Activated CD4-positive, alpha-beta T cell treated with anti-CD3 and anti-CD28 coated beads, Interleukin-2, amount 50 U/mL, for 24 hours (primary cell): ENCODE measurements at places on chromosomes 13 and 19.

DNA sequence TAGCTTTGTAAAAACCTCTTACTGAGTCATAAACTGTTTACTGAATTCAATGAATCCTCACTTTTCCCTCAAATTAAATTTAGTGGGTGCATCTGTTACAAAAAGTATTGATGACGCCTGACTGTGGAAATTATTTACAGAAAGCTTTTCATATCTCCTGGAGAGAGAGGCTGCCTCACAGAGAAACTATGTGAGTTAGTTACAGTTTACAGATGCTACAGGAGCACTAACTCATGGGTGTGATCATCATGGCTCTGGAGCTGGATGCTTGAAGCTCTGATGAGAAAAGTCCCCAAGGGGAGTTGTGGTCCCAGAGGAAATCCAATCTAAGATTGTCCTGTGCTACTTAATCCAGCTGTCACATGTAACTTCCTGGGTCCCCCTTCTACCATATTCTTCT, 590.8 kb downstream of the LMO7 start:
- DNase-seq = no peak

DNA sequence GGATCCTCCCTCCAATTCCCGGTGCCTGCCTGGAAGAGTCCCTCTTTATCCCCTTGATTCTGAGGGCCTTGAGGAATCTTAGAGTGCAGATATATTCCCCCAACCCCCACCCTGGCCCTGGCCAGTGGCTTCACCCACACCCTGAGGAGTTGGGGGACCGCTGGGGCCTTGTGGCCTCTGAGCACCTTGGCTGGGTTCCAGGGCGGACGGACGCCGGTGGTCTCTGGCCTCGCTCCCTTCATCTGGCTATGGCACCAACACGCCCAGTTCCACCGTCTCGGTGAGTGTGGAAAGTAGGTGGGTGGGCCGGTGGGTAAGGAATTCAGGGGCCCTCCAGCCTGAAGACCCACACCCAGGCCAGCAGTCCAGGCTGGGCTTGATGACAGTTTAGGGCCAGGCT, 5.0 kb downstream of the MAST1 start:
- DNase-seq = no peak

DNA sequence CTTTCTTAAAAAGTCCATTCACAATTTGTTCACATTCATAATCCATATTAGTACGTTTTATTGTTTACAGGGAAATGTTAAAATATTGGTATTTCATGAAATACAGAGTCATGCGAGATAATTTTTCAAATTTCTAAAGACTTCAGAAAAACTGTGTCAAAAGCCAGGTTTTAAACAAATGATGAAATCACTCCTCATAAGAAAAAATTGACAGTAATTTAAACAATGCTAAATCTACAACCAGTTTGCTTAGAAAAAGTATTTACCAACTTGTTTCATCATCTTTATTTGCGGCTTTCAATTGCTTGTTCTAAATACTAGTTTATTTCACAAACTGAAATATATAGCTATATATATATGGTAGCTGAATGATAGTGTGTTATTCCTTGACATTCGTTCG, 1.2 kb upstream of the NALCN start:
- DNase-seq = no peak

DNA sequence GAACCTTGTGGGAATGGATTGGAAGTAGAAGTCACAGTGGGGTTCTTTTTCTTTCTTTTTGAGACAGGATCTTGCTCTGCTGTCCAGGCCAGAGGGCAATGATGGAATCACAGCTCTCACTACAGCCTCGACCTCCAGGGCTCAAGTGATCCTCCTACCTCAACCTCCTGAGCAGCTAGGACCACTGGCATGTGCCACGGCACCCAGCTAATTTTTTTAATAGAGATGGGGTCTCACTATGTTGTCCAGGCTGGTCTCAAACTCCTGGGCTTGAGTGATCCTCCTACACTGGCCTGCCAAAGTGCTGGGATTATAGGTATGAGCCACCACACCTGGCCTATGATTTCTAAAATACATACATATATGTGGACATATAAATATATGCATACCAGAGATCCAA, 111.4 kb downstream of the MYCBP2 start:
- DNase-seq = no peak

- DNase-seq = no peak
These were observed 3.6 kb downstream of the ISOC2 start for GRCh38 chr19:55457683-55458457.

GRCh38 chr13:84479656-84480055, 597.4 kb upstream of the SLITRK1 start:
- no peak for DNase-seq

DNA sequence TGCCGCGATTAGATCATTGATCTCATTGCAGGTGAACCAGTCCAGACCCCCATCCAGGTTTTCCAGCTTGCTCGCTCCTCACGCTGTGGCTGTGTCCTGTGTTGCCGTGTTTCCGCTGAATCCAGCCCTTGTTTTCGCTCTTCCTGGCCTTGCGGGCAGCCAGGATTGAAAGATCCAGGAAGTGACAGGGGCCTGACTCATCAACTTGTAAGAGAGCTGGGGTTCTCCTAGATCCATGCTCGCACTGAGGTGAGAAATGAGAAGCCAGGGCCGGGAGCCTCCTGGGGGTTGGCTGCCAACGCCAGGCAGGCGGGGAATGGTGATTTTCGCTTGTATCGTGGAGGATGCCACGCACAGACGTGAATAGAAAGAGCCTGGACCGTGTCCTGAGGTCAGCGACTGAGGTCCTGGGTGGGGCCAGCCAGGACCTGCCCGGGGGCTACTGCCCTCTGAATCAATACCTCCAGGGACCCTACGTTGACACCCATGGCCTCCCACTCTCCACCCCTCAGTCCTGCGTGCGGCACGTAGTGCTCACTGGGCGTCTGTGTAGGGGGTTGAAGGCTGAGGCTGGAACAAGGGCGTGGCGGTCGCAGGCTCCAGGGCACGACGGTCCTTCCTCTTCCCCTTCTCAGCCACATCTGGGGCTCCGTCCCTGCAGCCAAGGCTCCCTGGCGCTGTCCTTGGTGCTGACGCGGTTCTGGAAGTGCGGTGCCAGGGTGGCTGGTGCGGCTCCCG, 7.3 kb upstream of the PTPRH start:
- DNase-seq = no peak

DNA sequence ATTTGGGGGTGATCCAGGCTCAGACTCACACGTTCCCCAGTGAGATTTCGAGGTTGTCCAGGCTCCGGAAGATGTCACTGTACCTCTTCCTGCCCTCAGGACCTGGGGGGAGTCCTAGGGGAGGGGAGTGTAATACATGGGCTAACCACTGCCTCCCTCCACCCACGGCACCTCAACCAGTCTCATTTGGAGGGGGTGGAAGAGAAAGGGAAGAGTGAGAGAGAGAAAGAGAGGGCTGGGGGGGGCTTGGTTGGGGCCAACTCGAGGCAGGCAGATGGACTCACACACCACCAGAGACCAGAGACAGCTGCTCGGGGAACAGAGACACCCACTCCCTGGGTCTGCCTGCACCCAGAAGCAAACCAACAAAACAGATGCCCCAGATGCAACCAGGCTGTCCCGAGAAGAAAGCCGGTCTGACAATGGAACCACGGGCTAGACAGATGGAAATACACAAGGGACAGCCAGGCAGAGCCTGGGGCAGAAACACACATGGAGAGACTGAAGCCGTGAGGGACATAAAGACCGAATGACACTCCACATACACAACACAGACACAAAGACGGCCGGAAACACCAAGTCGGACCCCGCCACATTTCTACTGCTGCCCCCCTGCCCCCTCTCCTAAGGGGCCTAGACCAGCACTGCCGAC, 825 bp downstream of the GMIP start:
- peak; percentile 14 for DNase-seq

GRCh38 chr13:46775385-46776107, 21.4 kb downstream of the ESD start:
- no peak for DNase-seq

DNA sequence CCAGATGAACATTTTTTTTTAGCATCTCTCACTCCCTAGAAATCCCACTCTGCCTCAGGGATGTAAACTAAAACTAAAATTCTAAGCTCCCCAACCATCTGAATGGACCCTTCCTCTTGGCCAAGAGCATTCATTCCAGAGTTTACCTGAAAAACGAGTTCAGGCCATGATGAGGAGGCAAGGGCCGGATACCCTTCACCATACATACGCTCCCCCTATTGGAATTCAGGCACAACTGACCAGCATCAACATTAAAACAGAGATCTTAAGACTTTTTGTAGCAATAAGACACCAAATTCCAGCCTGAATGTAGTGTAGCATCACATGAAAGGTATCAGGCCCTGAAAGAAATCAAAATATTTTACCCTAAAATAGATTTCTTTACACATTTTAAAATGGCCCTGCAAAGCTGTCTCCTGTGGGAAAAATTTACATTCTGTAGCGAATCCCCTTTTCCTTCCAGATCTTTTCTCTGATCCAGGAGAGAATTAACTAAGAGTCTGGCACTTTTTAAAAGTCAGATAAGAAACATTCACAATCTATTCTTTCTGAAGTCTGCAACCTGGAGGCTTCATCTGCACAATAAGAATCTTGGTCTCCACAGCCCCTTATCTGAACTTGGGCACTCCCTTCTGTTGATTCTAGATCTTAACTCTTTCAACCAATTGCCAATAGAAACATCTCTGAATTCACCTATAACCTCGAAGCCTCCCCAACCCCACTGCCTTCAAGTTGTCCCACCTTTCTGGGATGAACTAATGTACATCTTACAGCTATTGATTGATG, 888.5 kb downstream of the UQCRFS1 start:
- no peak for DNase-seq

DNA sequence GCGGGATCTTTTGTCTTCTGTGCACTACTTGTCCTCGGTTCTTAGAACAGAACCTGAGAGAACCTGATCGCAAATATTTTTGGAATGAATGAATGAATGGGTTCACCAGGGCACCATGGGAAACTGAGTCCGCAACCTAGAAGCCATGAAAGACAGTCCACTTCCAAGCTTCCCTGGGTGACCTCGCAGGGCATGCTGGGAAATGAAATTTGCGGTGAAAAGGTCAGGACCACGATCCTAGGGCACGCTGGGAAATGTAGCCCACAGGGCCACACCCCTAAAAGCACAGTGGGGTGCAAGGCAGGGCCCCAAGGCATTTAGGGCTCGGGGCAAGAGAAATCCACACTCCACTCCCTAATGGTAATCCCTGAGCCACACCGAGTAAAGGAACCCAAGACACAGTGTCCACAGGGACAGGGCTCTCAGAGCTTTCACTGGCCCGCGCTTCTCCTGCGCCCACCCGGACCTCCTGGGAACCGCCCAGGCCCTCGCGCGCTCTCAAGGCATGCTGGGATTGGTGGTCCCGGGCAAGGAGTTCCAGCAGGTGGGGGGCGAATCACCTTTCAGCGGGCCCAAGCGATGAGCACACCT, 1.1 kb upstream of the PPP1R12C start:
- DNase-seq = no peak

DNA sequence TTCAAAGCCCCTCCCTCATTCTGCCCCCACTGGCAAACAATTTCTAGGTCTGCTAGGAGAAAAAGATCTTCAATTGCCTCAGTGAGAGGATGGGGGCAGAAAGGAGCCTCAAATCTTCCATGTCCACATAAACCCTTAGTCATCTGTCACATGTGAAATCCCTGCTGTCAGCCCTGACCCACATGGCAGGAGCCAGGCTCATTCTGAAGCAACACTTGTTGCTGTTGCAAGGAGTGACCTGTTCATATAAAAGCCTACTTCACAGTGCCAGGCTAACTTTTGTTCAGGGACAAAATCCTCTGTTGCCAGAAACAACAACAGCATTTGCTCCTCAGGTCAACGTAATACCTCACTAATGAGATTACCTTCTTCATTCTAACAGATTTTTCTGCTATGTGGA, 70.5 kb downstream of the IRS2 start:
- DNase-seq = no peak

DNA sequence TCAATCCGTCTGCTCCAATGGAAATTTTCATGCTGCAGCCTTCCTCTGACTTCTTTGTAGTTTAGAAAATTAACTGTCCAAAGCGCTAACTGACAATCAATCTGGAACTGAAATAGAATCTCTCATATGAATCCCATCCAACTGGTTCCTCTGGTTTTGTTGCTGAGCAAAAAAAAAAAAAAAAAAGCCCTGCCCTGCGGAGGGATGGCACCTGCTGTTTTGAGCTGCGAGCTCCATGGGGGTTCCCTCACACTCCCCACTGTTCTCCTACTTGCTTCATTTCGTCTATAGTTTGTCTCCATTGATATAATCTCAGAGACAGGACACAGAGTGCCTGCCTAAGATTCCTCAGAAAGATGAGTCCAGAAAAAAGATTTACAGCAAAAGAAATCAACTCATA, 33.4 kb downstream of the FAAP24 start:
- no peak for DNase-seq

GRCh38 chr19:12092065-12092867, 27.7 kb downstream of the ZNF844 start:
- DNase-seq = peak; percentile 61

DNA sequence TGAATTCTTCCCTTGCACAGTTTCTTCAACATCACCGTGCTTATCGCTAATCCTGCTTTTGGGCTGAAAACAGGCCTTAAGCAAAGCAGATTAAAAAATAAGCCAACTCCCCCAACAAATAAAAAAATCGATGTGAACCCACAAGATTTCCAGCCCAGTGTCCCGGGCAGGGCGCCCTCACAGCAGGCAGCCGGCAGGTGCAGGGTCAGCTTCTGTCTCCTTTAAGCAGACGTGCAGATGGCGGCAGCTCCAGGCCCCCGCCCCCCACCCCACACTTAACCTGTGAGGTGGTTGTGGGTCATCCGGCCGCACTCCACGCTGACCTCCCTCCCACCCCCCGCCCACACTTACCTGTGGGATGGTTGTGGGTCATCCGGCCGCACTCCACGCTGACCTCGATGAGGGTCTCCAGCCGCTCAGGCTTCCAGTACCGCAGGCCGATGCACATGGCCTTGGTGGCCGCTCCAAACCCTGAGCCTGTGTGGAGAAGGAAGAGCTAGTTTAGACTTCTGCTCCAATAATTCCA, 19.8 kb downstream of the ADPRHL1 start:
- DNase-seq = no peak

- DNase-seq = peak; percentile 13
These were observed 244.4 kb upstream of the MAB21L1 start for GRCh38 chr13:35720690-35721554.

DNA sequence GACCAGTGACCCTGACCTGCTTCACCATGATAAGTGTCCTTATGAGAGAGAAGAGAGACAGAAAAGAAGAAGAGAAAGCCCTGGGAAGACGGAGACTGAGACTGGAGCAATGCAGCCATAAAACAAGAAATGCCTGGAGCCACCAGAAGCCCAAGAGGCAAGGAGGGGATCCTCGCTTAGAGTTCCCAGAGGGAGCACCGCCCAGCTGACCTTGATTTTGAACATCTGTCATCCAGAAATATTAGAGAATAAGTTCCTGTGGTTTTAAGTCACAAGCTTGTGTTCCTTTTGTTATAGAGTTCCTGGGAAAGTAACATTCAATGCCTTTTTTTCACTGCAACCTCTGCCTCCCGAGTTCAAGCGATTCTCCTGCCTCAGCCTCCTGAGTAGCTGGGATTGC, 20.2 kb downstream of the CERS1 start:
- no peak for DNase-seq

- no peak for DNase-seq
These were observed 15.2 kb downstream of the SUGP1 start for GRCh38 chr19:19305066-19305465.

DNA sequence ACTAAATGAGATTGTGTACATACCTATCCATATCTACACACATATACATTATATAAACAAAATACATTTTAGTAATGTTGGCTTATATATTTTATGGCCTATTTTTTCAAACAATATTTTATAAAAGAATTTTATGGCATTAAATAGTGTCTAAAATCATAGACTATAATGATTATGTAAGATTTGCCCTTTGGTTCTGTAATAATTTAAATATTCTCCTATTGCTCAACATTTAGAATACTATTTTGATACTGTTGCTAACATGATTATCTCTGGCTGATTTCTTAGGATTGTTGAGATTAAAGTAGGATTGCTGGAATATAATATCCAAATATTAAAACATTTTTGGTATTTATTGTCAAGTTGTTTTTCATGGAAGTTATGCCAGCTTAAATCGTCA, 565.2 kb upstream of the GPC6 start:
- no peak for DNase-seq
